ENCODE measurements at places on chromosomes 16 and 17. TPM values are rescaled to one million over a fixed set of nuclear protein-coding genes. Genes with fewer than 3 reads are reported as not detected.

DNA sequence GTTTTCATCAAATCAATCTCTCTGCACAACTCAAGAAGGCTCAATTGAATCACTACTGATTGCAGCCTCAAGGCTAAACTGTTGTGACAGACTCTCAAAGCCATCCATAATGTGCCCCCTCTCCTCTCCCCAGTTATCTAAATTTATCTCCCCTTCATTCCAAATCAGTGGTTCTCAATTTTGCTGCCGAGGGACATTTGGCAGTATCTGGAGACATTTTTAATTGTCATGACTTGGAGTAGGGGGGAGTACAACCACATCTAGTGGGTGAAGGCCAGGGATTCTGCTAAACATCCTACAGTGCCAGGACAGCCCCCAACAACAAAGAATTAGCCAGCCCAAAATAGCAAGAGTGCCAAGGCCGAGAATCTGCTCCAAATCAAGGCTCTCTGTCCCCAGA is 9.1 kb downstream of the USP31 start:
- no peak for DNase-seq

- DNase-seq: no peak
Observed at GRCh38 chr17:57269598-57270255, 13.4 kb downstream of the MSI2 start.

DNA sequence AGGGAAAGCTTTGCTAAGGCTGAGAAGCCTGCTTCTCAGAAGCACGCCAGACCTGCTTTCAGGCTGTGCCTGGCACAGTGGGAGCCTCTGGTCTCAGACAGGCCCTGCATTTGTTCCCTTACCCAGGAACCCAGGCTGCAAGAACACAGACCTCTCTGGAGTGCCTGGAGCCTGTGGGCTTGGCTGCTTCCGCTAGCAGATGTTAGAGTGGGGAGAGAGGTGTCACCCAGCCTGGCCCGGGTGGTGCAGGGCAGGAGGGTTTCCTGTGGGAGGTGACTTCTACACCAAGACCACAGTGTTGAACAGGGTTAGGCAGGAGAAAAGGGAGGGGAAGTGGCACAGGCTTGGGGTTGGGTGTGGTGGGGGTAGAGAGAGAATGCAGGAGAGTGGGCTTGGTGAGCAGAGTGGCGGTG is 35.8 kb upstream of the ADGRG1 start:
- peak; percentile 44 for DNase-seq

DNA sequence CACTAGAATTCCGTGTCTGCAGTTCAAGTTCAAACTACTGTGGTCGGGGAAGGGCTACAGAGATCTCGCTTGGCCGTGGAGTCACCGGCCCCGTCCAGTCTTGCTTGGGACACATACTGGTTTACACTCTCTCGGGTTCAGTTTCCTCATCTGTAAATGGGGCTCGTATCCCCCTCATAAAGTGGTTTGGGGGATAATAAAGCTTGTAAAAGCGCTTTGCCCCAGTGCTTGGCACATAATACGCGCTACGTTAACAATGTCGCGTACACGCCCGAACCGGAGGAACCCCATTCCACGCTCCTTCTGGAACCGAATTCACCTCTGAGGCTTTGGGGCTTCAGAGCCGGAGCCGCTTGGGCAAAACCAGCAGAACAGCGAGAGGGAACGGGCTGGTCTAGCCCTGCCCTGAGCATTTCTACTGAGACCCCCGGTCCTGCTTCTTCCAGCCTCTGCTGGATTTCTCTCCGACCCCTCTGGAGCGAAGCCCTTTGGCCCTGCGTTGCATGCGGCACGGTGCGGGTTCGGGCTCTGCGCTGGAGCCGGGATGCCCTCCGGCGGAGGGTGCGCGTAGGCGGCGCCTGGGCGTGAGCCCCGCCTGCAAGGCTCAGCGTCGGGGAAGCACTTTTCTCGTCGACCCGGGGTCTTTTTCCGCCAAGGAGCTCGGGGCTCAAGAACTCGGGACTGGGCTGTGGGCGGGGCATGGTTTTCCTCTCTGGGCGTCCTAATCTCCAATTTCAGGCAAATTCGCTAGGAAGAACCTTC is 26.1 kb upstream of the HOXB13 start:
- no peak for DNase-seq

GRCh38 chr16:84027625-84028024 is 15.0 kb downstream of the SLC38A8 start:
- no peak for DNase-seq

- no peak for DNase-seq
Observed at GRCh38 chr16:54174201-54174600, 112.4 kb downstream of the IRX3 start.

DNA sequence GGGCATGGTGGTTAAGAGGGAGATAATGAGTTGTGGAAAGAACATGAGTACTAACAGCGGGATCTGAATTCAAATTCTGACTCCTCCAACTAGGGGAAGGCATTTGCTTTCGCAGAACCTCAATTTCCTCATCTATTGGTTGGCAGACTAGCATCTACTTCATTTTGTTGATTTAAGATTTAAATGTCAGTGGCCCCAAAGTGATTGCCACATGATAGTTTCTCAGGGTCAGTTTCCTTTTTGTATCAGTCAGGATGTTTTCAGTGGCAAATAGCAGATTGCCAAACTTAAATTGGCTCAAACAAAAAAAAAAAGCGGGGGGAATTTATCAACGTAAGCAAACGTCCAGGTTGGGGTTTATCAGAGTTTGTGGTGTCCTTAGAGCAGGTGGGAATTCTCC is 25.1 kb upstream of the NOS2 start:
- no peak for DNase-seq

GRCh38 chr17:36524428-36524876 is 10.2 kb downstream of the MYO19 start:
- DNase-seq: no peak

DNA sequence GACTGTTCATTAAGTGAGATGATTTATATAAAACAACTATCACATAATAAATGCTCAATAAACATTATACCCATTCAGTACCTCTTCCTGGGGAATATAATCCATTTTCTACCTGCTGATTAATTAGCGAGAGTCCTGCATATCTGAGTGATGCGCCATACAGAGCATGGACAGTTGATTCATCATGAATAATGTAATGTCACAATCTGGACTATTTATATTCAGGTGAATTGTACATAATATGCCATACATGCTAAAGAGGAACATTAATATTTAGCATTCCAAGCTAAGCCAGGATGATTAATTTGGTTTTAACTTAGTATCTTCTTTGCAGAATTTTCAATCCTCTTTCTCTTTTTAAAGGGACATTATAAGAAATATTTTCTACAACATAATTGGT is 362.0 kb upstream of the XYLT1 start:
- DNase-seq: no peak

- no peak for DNase-seq
Observed at GRCh38 chr17:68909066-68909465, 46.1 kb downstream of the ABCA8 start.

DNA sequence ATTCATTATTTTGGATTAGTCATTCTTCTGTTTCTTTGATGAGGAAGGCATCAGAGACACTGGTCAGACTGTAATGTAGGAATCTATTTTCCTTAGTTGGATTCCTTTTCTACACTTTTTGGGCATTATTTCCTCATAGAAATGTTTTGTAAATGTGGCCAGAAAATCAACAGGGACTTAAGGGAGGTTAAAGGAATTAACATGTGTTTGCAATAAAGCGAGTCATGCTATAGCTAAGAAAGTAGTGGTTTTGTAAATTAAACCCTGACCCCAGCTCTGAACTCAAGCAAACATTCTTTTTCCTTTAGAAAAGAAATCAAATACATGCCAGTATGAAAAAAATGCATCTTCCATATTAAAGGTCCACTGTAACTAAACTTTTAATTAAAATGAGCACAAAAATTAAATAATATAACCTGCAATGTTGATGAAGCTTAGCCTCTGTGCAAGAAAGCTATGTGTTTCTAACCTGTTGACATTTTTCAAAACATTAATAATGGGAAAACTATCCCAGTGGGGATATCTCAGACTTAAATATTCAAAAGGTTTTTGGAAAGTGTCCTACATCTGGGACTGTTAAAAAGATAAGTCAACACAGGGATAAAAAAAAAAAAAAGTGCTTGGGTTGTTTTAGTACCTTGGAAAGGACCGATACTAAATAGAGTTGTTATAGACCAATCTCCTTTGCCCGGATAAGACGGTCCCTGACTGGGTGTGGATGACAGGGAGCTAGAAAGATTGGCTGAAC is 428.0 kb downstream of the CA10 start:
- no peak for DNase-seq

DNA sequence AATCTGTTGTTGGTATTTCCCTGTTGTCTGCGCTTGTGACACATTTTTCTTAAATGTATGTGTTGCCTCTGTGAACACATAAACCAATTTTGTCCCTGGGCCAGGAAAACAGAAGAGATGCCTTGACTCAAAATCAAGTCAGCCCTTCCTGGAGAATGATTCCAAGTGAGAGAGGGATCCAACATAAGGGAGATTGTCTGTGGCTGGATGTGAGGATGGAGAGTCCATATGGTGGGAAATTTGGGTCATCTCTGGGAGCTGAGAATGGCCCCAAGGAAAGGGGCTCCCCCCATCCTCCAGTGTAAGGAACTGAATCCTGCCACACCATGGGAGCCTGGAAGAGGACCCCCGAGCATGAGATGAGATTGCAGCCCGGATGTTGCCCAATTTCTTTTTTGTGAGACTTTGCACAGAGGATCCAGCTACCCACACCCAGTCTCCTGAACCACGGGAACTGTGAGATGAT is 13.5 kb downstream of the CRYM start:
- no peak for DNase-seq

GRCh38 chr16:80791411-80791810 is 13.0 kb downstream of the CDYL2 start:
- DNase-seq: no peak

DNA sequence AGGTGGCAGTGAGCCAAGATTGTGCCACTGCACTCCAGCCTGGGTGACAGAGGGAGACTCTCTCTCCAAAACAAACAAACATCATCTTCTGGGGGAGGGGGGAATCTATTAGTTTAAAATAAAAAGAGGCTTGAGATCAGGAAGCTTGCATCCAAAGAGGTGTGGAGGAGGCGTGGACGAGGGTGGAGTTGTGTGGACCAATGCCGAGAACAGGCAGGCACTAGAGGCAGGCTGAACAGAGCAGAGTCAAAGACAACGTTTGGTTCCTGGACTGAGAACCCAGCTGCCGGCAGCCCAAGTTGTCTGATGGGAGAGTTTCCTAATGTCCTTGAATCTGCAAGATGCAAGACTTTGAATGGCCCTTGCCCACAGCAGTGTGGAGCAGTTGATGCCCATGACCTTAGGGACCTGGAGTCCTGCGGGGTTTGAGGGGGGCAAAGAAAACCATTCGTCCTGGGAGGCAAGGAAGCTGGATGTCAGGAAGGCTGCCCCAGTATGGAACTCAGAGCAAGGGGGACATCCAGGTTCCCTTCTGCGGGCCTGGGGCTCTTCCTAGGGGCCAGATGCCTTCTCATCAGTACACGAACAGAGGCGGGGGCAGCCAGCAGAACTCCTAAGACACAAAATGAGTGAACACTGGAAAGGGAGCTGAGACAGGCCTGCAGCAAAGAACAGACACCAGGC is 9.2 kb downstream of the TBC1D16 start:
- DNase-seq: no peak

DNA sequence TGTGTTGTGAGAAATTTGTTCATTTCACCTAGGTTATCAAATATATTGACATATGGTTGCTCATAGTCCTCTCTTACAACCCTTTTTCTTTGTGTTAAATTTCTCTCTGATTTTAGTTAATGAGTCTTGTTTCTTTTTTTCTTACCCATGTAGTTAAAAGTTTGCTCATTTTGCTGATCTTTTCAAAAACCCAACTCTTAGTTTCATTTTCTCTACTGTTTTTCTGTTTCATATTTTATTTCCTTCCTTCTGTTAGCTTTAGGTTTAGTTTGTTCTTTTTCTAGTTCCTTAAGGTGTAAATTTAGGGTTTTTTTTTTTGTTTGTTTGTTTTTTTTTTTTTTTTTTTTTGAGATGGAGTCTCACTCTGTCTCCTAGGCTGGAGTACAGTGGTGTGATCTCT is 42.4 kb downstream of the CEP112 start:
- no peak for DNase-seq

- no peak for DNase-seq
Observed at GRCh38 chr17:80017226-80018010, 18.3 kb downstream of the TBC1D16 start.

Gene EPN3
- total RNA-seq: 33.4 TPM

Gene OR2C1
- total RNA-seq: not detected

Gene CCL8
- 0.40 TPM for total RNA-seq

Gene TEX14
- total RNA-seq: 0.15 TPM

Gene DNASE1
- total RNA-seq: 9.2 TPM

Gene CASKIN1
- 9.2 TPM for total RNA-seq

Gene SLC16A11
- 0.47 TPM for total RNA-seq

Gene NOTUM
- total RNA-seq: 0.52 TPM

Gene CRISPLD2
- total RNA-seq: 29.1 TPM
